Astrocyte of the spinal cord (primary cell): ENCODE measurements at places on chromosomes 1 and 21.
A peak's percentile ranks its signal among the peaks of the same experiment; 100 is the strongest.

- no peak for DNase-seq
Observed at GRCh38 chr1:24503059-24503751, 569 bp downstream of the RCAN3 start.

DNA sequence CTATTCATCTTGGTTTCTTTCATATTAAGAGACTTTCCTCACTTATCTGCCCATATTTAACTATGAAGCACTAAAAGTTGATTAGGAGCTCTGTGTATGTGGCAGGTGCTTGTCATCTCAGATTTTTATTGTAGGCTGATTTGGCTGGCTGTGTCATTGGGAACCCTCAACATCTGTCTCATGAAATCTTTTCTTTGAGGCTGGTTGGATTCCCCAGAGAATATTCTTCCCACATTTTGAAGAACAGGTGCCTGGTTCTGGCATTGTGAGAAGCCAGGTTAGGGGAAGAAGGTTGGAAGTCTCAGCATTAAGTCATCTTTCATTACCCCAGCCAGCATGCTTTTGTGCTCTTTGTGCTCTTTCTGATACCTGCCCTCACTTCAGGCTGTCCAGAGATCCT, 37.1 kb downstream of the EEIG2 start:
- no peak for DNase-seq

GRCh38 chr1:169509354-169509753, 23.6 kb upstream of the SLC19A2 start:
- no peak for DNase-seq

DNA sequence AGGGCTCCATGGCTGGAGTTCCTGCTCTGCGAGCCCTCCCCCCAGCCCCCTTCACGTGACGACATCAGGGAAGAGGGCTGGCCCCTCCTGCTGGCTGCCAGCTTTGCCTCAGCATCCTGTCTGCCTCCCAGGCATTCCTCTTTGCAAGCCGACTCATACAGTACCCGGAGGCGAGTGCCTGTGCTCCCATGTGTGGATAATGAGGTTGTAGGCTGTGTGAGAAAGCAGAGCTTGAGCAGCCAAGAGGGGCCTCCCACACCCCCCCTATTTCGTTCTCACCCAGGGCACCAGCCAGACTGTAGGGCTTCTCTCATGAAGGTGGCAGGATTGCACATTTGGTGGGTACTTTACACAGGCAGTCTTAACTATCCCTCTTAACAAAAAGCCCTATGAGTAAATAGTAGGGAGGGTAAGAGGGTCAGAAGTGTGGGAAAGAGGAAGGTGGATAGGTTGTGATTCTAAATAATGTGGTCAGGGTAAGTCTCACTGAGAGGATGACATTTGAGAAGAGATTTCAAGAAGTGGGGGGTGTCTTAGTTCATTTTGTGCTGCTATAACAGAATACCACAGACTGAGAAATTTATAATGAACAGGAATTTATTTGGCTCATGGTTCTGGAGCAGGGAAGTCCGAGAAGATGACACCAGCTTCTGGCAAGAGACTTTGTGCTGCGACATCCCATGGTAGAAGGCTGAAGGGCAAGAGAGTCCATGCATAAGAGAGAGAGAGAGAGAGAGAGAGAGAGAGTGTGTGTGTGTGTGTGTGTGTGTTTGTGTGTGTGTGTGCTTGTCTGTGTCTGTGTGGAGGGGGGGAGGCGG, 113.5 kb downstream of the OMA1 start:
- peak; percentile 66 for DNase-seq
